ENCODE measurements at places on chromosomes 7 and 10.

DNA sequence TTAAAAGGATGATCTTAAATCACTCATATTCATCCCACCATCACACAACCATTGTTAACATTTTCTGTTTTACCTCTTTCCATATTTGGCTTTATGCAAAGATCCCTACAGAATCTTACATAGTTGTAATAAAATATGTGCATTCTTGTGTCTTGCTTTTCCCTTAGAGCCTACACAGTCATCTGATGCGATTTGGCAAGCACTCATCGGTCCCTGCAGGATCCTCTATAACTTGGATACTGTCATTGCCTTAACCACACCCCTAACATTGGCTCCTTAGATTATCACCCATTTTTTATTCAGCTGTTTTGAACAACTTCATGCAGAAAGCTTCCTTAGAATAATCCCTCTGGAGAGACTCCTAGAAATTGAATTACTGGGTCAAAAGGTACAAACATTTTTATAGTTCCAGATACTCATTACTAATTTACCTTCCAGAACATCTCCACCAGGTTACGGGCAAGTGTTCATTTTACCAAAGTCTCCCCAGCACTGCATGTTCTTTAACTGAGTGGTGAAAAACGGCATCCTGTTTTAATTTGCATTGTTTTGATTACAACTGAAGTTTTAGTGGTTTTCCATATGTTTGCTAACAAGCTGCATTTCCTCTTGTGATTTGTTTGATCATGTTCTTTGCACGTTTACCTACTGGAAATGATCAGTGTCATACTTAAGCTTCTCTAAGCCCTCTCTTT is 268.3 kb downstream of the GRID1 start:
- DNase-seq: no peak

DNA sequence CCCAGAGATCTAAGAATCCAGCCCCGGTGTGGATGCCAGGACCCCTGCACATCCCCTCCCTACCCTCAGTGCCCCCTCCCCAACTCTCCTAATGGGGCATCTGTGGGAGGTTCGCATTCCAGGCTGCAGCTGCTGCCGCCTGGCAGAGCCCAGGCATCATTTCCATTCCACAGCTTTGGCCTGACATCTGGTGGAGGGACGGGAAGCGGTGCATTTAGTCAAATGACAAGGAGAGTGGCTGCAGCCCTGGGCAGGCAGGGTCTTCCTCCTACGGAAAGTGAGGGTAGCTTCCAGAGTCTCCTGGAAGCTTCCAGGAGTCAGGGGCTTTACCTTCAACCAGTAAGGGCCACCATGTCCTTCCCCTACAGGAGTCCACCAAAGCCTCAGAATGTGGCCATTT is 30.8 kb downstream of the PRLHR start:
- DNase-seq: no peak

GRCh38 chr10:48807791-48808470 is 123.3 kb downstream of the WDFY4 start:
- DNase-seq: no peak

- DNase-seq: no peak
Observed at GRCh38 chr7:135905355-135905754, 71.8 kb downstream of the MTPN start.

DNA sequence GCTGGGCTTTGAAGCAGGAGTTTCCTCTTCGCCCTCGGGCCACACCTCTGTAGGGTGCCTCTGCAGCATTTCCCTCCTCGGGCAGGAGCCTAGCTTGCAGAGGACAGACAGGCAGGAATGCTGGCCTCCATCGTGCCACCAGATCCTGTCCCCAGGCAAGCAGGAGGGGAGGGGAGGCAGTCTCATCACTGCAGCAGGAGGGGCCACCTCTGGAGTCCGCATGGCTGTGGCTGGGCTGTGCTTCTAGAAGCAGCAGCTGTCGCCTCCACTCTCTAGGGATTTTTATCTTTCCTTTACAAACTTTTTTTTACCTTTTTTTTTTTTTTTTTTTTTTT is 181.4 kb downstream of the CUX1 start:
- DNase-seq: no peak

DNA sequence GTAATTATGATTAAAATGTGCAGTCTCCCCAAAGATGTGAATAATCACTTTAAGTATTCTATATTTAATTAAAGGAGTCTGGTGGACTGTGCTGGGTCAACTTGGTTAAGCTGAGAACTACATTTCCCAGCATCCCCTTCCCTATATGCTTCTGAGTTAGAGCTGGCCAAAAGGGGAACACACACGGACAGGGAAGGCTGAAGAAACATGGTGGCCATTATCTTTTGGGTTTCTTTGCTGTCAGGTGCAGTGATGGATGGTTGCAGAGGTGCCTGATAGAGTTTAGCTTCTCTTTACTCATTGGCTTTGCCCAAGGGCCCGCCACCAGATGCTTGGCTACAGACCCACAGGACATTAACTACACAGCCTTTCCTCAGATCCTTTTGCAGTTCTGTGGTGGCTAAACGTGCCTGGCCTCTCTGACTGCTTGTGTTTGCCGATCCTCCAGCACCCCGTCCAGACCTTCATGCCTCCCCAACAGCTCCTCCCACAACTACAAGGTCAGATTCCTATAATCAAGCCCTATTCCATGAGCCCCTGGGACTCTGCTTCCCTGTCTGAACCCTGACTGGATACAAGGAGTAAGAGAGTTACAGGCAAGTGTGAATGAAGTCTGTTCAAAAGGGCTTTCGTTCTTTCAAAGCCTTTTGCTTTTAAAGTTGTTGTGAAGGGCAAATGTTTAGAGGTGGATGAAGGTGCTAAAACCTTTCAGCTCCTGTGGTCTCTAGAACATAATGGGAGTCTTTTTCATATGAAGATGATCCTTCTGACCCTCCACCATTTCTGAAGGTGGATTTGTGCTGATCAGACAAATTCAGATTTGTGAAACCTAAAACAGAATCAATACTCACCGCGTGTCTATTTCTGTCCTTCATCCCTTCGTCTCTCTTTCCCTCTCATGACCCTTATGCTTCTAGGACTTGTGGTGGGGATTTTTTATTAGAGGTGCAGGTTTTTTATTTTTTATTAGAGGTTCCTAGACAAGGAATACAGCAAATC is 21.5 kb downstream of the BUB3 start:
- no peak for DNase-seq

- no peak for DNase-seq
Observed at GRCh38 chr7:139708541-139708940, 69.3 kb downstream of the HIPK2 start.

- no peak for DNase-seq
Observed at GRCh38 chr7:102432442-102433218, 745 bp upstream of the ORAI2 start.

DNA sequence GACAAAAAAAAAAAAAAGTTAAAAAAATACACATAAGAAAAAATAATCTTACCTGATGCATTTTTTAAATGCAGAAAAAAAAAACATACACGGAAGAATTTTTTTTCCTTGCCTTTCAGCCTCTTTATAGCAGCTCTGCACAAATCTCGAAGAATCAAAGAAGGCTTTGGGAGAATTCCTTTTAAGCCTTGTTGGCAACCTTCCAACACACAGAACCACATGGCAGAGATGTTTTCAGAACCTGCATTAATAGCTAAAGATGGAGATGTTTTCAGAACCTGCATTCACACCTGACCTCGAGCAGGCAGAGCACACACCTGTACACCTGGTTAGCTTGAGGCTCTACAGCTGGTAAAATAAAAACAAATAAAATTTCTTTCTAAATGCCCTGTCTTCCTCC is 65.6 kb downstream of the DOCK4 start:
- no peak for DNase-seq

DNA sequence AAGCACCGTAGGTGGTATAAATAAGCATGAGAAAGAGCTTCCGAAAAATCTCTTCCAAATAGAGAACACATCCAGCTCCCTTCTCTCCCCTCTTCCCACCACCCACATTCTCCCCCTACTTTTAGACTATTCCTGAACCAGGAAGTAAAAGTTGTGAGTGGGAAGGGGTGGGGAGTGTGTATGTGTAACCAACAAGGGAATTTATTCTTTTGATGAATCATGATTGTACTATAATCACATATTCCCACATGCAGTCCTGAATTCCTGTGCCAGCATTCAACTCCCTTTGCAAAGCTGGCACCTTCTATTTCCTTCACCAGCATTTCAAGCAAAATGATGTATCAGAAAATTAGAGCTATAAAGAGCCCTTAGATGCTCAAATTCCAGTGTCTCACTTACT is 230.6 kb upstream of the CHRM2 start:
- DNase-seq: no peak

GRCh38 chr7:124680304-124680703 is 85.3 kb downstream of the GPR37 start:
- no peak for DNase-seq

- DNase-seq: no peak
Observed at GRCh38 chr7:47247132-47247531, 334.8 kb downstream of the TNS3 start.

DNA sequence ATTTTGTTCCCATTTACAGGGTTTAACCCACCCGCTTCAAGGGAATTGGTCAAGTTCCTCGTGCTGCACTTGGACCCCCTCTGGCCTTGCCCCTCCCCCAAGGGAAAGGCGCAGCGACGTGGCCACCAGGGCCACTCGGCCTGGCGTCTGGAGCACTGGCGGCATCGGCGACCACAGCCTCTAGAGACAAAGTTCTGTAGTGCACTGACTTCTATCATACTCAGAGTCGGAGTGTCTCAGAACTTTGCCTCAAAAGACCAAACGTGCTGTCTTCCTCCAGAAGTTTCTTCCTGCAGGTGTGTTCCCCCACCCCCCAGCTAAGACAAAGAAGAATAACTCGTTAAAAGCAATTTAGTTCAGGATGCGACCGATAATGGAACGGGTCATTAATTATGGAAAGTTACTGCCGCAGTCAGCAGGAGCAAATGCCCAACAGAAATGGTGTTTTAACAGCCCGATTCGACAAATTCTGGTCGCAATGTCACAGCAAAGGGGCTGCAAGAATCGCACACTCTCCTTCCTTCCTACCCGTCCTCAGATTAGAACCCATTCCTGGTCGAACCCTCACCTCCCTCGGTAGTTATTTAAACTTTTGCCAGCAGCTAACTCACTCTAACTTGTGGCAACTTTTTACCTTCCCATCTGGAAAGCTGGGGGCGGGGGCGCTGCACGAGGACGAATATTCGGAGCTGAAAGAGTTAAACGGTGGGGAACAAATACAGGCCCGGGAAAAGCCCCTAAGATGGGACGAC is 202.1 kb upstream of the NFE2L3 start:
- DNase-seq: no peak

- DNase-seq: no peak
Observed at GRCh38 chr10:116880716-116881482, 31.6 kb downstream of the ENO4 start.

- no peak for DNase-seq
Observed at GRCh38 chr10:80946957-80947726, 409.4 kb downstream of the SH2D4B start.

DNA sequence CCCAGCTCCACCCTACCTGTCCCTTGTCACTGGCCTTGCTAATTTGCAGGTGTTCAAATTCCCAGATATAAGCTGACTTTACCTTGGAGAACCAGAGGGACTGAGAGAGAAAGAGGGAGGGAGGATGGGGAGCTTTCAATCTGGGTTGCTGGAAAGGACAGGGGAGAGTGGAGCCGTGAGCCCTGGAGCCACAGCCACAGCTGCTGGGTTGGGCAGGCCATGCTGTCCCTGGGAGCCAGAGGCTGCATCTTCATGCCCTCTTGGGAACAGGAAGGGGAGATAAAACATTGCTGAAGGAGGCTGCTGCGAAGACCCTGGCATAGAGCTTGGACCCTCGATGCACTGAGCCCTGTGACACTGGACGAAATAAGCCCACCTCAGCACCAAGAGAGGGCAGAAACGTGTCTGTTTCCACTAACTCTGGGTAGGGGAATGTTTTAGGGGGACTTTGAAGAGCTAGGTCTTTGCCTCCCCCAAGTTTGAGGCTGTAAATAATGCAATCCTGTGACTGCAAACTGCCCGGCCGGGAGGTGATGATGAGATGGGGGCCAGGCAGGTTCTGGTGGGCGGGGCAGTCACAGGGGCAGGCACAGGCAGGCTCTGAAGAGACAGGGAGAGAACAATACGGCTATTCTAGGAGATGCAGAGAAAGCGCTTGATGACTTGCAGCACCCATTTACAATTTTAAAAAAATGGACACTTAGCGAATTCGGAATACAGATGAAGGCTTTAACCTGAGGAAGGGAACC is 5.8 kb upstream of the JAKMIP3 start:
- no peak for DNase-seq

- DNase-seq: no peak
Observed at GRCh38 chr7:99167072-99167471, 23.2 kb upstream of the SMURF1 start.

- no peak for DNase-seq
Observed at GRCh38 chr10:87864496-87865059, 1.2 kb downstream of the PTEN start.

GRCh38 chr7:44288811-44289340 is 36.5 kb downstream of the CAMK2B start:
- DNase-seq: no peak

GRCh38 chr10:33732161-33732680 is 397.8 kb upstream of the NRP1 start:
- DNase-seq: no peak

DNA sequence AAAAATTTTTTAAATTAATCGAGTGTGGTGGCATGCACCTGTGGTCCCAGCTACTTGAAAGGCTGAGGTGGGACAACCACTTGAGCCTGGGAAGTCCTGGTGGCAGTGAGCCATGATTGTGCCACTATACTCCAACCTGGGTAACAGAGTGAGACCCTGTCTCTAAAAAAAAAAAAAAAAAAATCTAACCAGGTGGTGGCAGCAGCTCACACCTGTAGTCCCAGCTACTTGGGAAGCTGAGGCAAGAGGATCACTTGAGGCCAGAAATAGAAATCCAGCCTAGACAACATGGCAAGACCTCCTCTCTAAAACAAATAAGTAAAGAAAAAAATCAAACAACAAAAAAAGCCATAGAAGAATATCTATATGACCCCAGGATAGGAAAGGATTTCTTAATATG is 3.6 kb upstream of the MYOF start:
- no peak for DNase-seq

GRCh38 chr7:128210590-128211570 is 30.2 kb upstream of the LEP start:
- no peak for DNase-seq

GRCh38 chr10:15254808-15255648 is 86.5 kb upstream of the NMT2 start:
- no peak for DNase-seq

DNA sequence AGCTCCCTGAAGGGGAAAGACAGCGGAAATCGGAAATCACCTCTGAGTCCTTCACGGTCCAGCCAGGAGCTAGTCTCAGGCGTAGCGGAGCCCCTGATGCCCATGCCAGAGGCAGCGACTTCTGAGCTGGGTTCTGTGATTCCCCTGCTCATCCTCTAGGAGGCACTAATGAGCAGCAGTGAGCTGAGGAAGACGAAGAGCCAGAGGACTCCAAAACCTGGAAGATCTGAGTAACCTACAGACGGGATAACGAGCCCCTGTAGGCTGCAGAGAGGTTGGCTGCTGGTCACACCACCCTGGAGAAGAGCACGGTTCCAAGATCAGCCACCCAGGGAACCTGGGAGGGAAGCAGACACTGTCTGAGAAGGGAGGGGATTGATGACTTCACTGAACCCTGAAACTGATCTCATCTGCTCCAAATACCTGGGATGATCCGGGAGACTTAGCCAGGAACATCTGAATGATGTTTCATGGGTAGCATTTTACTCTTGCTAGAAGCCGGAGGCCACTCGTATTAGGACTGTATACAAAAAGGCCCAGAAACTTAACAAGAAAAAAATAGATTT is 304.1 kb downstream of the PAXIP1 start:
- DNase-seq: no peak

- no peak for DNase-seq
Observed at GRCh38 chr10:73647211-73647874, 6.1 kb upstream of the MYOZ1 start.

All from effector memory CD4-positive, alpha-beta T cell (primary cell).